ENCODE measurements at places on chromosomes 12 and 14.

GRCh38 chr12:7046383-7047105 lies 14.0 kb upstream of the C1S start:
- no peak for DNase-seq

DNA sequence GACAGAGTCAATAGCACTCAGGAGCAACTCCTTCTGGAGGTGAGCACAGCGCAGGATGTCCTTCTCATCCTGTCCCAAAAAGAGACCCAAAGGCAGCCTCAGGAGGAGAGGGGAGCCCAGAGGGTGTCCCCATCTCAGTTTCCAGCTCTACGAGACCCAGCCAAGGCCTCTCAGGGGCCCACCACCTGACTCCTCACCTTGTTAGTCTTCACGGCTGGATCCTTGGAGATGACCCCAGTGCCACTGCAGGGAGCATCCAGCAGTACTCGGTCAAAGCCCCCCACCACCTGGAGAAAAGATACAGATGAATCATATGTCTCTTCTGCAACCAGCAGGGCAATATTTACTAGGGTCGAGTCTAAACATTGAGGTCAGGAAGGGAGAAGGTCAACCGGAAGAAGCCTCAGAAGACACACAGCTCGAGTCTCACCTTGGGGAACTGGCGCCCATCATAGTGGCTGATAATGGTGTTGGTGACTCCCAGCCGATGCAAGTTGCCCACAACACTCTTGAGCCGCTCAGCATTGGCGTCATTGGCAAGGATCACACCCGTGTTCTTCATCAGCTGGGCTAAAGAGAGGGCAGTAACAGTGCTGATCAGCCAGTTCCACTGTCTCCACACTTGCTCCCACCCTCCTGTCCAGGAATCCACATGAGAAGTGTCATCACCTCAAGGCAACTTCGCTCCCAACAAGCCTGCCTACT lies 4.8 kb upstream of the IFFO1 start:
- no peak for DNase-seq

DNA sequence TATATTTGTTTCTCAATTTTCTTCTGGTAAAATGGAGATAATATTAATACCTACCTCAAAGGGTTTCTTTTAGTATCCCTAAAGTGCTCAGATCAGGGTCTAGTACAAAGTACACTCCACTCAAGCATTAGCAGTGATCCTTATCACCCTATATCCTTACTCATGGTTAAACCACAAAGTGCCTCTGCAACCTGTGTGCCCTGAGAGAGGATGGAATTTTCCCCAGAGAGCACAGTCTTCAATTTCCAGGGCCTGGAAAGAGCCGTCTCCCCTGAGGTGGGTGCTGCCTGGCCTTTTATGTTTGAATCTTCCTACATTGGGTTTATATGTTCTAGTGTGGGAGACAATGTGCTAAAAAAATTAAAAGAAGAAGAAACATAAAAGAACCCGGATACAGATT lies 183.1 kb upstream of the FBXO33 start:
- DNase-seq: no peak

GRCh38 chr14:79328863-79329262 lies 882.4 kb downstream of the DIO2 start:
- no peak for DNase-seq

DNA sequence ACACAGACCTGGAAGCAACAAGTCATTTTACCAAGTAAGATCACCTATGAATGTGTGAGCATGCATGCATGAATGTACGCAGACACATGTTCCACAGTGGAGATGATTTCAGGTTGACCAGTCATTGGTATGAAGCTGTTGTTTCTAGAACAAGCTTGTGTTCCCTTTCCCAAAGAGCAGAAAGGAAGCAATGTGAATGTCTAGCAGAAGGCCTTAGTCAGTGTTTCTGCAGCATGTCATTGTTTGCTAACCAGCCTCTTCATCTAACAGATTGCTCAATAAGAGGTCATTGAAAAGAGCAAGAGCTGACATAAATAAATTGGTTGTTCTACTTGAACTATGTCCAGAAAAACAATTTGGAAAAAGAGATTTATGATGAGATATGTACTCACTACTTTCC lies 191.4 kb downstream of the PLCZ1 start:
- DNase-seq: no peak
